ENCODE measurements at places on chromosomes 4 and X. TPM values are rescaled to one million over a fixed set of nuclear protein-coding genes. Genes with fewer than 3 reads are reported as not detected.

Gene GPR82
- 0.21 TPM for polyA plus RNA-seq

Gene ZFYVE28
- 3.7 TPM for polyA plus RNA-seq

GRCh38 chrX:102714994-102715393 lies 2.7 kb downstream of the GPRASP2 start:
- H3K27me3 ChIP-seq: peaks cover 23% of the 10 kb centered on the region
- no peaks in the 10 kb centered on the region for H3K4me1 ChIP-seq
- no peak for DNase-seq
- H3K36me3 ChIP-seq: no peaks in the 10 kb centered on the region
- H3K27ac ChIP-seq: no peak overlapping the region
- H3K4me3 ChIP-seq: no peak overlapping the region

- H3K4me3 ChIP-seq: no peak overlapping the region
- H3K4me1 ChIP-seq: no peaks in the 10 kb centered on the region
- no peaks in the 10 kb centered on the region for H3K27me3 ChIP-seq
Observed at GRCh38 chr4:99868126-99868596, 26.1 kb downstream of the LAMTOR3 start.

- H3K4me1 ChIP-seq: no peaks in the 10 kb centered on the region
- no peak overlapping the region for H3K27ac ChIP-seq
- no peak overlapping the region for H3K4me3 ChIP-seq
Observed at GRCh38 chr4:1571165-1572009, 112.7 kb downstream of the FAM53A start.

- H3K36me3 ChIP-seq: no peaks in the 10 kb centered on the region
- H3K27me3 ChIP-seq: no peaks in the 10 kb centered on the region
- no peak for DNase-seq
- H3K4me1 ChIP-seq: peaks cover 6% of the 10 kb centered on the region
- H3K4me3 ChIP-seq: no peak overlapping the region
Observed at GRCh38 chr4:147485167-147485566, 4.3 kb downstream of the EDNRA start.

GRCh38 chr4:76781698-76782595 lies 116.0 kb downstream of the SOWAHB start:
- no peaks in the 10 kb centered on the region for H3K4me1 ChIP-seq
- H3K36me3 ChIP-seq: no peaks in the 10 kb centered on the region

DNA sequence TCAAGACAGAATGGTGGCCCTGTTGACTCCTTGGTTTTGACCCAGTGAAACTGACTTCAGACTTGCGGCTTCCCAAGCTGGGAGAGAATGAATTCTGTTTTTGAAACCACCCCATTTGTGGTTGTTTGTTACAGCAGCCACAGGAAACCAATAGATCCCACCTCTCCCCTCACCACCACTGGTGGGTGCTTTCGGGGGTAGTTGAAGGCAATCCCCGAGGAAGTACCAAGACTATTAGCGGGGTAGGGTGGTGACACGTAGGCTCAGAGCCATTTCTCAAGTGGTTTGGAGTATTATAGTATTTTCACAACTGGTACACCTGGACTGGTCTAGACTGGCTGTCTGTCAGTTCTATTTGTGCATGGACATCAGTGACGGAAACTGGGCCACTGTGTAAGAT lies 189.1 kb upstream of the RBPJ start:
- H3K27ac ChIP-seq: no peak overlapping the region
- no peak overlapping the region for H3K4me3 ChIP-seq
- no peaks in the 10 kb centered on the region for H3K27me3 ChIP-seq

DNA sequence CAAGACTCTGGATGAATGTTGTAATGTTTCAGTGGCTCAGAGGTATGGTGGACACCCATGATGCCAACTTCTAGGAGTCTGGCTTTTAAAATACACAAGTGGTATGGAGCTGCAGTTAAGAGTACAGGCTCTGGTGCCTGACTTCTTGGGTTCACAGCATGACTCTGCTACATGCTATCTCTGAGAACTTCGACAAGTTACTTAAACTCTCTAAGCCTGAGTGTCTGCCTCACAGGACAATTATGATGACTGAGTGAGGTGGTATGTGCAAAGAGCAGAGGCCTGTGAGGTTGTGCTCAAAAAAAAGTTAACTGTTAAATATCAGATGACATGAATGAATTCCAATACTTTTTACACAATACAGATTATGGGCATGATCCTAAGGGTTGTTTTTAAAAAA lies 90.9 kb upstream of the SRD5A3 start:
- no peak overlapping the region for H3K27ac ChIP-seq
- no peaks in the 10 kb centered on the region for H3K36me3 ChIP-seq
- no peaks in the 10 kb centered on the region for H3K27me3 ChIP-seq
- no peaks in the 10 kb centered on the region for H3K4me1 ChIP-seq
- H3K4me3 ChIP-seq: no peak overlapping the region

Gene RTL5
- polyA plus RNA-seq: 22.7 TPM

Gene CPE
- polyA plus RNA-seq: 182 TPM

DNA sequence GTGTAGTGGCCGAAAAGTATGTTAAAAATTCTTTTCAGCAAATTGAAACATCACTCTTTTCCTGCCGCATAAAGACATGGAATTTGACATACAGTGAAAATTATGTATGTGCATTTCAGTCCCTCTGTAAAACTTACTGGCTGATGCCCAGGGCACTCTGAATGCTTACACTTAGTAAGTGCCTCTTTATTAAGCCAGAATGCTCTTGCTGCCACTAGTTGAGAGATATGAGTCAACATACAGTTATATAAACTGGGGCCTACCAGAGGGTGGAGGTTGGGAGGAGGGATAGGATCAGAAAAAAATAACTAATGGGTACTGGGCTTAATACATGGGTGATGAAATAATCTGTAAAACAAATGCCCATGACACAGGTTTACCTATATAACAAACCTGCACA lies 38.1 kb upstream of the TRPC5 start:
- no peaks in the 10 kb centered on the region for H3K4me1 ChIP-seq
- no peak overlapping the region for H3K4me3 ChIP-seq
- no peak overlapping the region for H3K27ac ChIP-seq
- no peak for DNase-seq
- no peaks in the 10 kb centered on the region for H3K36me3 ChIP-seq
- no peaks in the 10 kb centered on the region for H3K27me3 ChIP-seq

Gene SSX7
- polyA plus RNA-seq: not detected

DNA sequence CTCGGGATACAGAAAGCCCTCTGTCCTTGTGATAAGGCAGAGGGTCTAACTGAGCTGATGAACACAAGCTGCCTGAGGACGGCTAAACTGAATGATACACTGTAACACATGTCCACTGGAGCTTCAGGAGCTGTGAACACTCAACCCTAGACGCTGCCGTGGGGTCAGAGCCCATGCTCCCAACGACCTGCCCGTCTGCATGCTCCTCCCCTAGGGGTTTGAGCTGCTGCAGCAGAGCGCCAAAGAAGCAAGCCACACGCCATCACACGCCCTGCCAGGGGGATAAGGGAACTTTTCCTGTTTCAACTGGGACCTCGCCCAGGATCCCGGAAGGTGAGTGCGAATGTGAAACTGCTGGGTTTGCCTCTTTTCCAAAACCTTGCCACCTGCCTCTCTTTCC lies 361.8 kb downstream of the FAT4 start:
- H3K27ac ChIP-seq: no peak overlapping the region
- H3K4me3 ChIP-seq: no peak overlapping the region
- H3K36me3 ChIP-seq: no peaks in the 10 kb centered on the region
- no peak for DNase-seq
- no peaks in the 10 kb centered on the region for H3K27me3 ChIP-seq

- no peaks in the 10 kb centered on the region for H3K36me3 ChIP-seq
- no peak for DNase-seq
- no peaks in the 10 kb centered on the region for H3K27me3 ChIP-seq
- H3K4me3 ChIP-seq: no peak overlapping the region
- H3K27ac ChIP-seq: no peak overlapping the region
- H3K4me1 ChIP-seq: no peaks in the 10 kb centered on the region
Observed at GRCh38 chrX:150405576-150405975, 42.5 kb downstream of the MAMLD1 start.

Gene PASD1
- 0.09 TPM for polyA plus RNA-seq

DNA sequence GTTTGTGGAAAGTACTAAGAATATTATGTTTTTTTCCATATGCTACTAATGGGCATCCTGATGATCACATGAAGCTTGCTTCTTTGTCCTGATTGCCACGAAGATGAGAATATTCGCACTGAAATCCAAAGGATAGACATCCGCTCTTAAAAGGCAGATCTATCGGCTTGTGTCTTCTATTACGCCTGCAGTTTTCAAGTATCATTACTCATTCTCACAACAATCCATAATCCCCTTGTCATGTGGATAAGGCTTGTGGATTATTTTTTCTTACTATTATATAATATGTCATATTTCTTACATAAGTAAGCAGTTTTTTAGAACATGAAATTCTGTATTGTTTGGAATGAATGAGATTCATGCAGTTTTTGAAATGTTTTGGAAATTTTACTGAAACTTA lies 62.8 kb downstream of the KCNIP4 start:
- no peaks in the 10 kb centered on the region for H3K36me3 ChIP-seq
- no peak for DNase-seq
- no peak overlapping the region for H3K4me3 ChIP-seq
- H3K27me3 ChIP-seq: no peaks in the 10 kb centered on the region
- no peaks in the 10 kb centered on the region for H3K4me1 ChIP-seq
- H3K27ac ChIP-seq: no peak overlapping the region

DNA sequence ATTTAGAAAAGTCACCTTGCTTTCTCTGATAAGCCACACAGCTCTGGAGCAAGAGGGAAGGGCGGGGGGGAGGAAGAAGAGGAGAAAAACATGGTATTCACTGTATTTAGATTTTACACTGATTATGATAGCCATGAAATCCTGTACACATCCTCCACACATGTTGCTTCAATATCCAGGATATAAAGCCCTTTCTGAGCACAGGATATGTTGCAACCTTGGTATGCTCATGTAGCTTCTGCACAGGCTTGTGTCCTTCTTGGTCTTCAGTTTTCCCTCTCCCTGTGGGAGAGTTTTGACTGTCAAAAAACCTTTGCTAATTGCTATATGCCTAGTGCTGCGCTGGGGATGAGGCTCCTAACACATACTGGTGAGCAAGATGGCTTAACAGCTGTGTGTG lies 61.9 kb upstream of the DAPP1 start:
- H3K36me3 ChIP-seq: no peaks in the 10 kb centered on the region
- no peak for DNase-seq
- no peaks in the 10 kb centered on the region for H3K27me3 ChIP-seq
- H3K4me1 ChIP-seq: peaks cover 3% of the 10 kb centered on the region
- H3K27ac ChIP-seq: no peak overlapping the region

Gene NEK1
- 24.9 TPM for polyA plus RNA-seq

GRCh38 chr4:33054161-33054560 lies 2334.0 kb downstream of the PCDH7 start:
- DNase-seq: no peak
- no peaks in the 10 kb centered on the region for H3K27me3 ChIP-seq
- no peaks in the 10 kb centered on the region for H3K4me1 ChIP-seq
- H3K4me3 ChIP-seq: no peak overlapping the region

Gene F9
- not detected for polyA plus RNA-seq

- no peaks in the 10 kb centered on the region for H3K27me3 ChIP-seq
- no peak for DNase-seq
- H3K4me3 ChIP-seq: no peak overlapping the region
- no peak overlapping the region for H3K27ac ChIP-seq
- H3K4me1 ChIP-seq: no peaks in the 10 kb centered on the region
- H3K36me3 ChIP-seq: no peaks in the 10 kb centered on the region
Observed at GRCh38 chrX:136354201-136354600, 53.4 kb downstream of the ADGRG4 start.

Gene SPATA4
- polyA plus RNA-seq: 1.0 TPM

Gene ANK2
- 33.2 TPM for polyA plus RNA-seq

Gene EGFL6
- polyA plus RNA-seq: 58.1 TPM

Gene FRAS1
- polyA plus RNA-seq: 43.8 TPM

- no peak overlapping the region for H3K27ac ChIP-seq
- DNase-seq: no peak
- H3K4me1 ChIP-seq: no peaks in the 10 kb centered on the region
- no peak overlapping the region for H3K4me3 ChIP-seq
- H3K27me3 ChIP-seq: no peaks in the 10 kb centered on the region
Observed at GRCh38 chrX:29110041-29110440, 522.8 kb downstream of the IL1RAPL1 start.

Gene LINC00632
- 30.5 TPM for polyA plus RNA-seq

Gene DIPK2B
- polyA plus RNA-seq: 35.0 TPM

Gene TRO
- 112 TPM for polyA plus RNA-seq

Measured in left lung (tissue), 14 donors.